T-helper 2 cell (primary cell): ENCODE measurements at places on chromosomes 3 and 15.

DNA sequence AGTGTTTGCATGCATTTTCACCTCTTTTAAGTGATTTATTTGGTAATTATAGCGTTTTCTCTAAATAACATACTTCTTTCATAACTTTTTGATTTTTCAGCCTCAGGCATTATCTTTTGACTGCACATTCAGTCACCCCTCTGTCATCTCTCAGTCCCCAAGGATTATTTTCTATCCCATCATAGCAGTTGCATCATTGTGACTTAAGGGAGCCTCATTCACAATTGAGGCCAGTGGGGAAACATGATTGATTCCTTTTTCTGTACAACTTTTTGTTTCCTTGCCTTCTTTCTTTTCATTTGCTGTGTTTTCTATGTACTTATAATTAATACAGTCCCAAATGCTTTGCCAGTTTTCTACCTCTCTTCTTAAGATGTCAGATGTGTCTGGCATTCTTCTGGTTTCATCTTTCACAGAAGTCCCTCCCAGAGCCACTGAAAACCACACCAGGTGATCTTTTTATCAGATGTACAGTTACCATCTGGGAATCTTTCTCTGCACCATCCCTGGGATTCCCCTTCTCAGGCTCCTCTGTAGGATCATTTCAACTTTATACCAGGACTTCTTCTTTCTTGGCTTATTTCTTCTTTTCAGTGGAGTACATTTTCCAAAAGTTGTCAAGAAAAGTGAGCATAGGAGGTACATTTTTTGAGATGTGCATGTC, 151.4 kb downstream of the RAP2B start:
- no peak for DNase-seq

GRCh38 chr3:171101982-171102641, 75.6 kb upstream of the SLC2A2 start:
- DNase-seq: no peak

DNA sequence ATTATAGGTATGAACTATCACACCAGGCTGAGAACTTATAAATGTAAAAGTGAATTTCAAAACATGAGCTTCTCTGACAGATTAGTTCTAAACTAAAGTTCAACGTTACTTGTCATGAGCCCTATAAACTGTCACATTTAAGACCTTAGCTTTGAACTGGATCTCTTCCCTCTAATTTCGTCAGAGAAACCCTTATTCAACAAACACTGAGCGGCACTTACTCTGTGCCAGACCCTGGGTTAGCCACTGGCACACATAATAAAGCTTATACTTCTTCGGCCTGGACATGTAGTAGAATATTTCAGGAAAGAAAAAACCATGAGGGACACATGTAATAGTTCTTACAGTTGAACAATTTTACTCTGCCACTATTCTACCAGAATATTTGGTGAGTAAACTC, 5.6 kb downstream of the PCYT1A start:
- no peak for DNase-seq

DNA sequence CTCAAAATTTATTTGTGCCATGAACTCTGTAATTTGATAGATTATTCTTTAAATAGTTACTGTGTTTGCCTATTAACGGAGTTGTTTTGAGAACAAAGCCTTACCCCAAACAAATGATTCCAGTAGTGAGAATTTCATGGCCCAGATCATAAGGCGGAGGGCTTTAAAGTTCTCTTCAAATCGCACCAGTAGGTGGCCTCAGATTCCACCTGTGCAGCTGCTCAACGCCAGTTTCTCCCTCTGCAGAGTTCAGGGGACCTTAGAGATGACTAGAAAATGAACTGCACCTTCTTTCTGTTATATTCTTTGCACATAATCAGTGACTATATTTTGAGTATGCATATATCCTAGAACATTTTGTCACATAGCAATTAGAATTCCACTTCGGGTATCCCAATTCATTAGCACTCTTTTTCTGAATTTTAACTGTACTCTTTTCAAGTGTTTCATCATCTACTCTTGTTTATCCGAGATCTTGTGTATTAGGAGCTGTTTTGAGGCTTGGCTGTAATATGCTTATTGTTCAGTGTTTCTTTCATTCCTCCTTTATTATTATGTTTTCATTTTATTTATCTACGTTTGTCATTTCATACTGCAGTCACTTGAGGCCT, 232.6 kb upstream of the CHRM5 start:
- no peak for DNase-seq

GRCh38 chr3:139127101-139127500, 82.4 kb upstream of the PRR23C start:
- no peak for DNase-seq

DNA sequence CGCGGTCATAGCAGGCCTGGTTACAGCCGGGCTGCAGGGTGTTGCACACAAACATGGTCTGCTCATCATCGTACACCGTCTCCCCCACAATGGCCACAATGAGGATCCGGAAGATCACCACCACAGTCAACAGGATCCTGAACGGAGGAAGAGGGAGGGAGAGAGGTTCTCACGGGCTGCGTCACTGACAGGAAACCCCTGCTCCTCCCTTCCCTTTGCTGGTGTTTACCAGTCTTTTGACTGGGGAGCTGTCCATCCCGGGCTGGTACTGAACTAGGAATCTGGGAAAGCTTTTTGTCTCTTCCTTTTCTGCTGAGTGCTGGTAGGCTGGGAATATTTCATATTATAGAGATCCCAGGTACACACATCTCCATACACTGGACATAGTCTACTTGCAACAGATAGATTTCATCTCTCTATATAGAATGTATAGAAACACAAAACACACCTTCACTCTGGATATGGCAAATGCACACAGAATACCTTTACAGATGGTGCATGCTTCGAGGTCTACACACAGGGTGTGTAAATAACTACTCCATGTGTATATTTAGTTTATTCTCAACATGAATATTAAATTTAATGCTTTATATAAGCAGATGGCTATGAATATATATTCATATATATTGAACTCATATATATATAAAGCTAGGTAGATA, 1.4 kb downstream of the GJD2 start:
- DNase-seq: no peak

- DNase-seq: peak; percentile 87
Measured at GRCh38 chr3:27357665-27358258, 11.4 kb downstream of the NEK10 start.

- no peak for DNase-seq
Measured at GRCh38 chr3:57654267-57654666, 38.6 kb downstream of the DENND6A start.

- no peak for DNase-seq
Measured at GRCh38 chr3:180421721-180422120, 180.2 kb upstream of the TTC14 start.

DNA sequence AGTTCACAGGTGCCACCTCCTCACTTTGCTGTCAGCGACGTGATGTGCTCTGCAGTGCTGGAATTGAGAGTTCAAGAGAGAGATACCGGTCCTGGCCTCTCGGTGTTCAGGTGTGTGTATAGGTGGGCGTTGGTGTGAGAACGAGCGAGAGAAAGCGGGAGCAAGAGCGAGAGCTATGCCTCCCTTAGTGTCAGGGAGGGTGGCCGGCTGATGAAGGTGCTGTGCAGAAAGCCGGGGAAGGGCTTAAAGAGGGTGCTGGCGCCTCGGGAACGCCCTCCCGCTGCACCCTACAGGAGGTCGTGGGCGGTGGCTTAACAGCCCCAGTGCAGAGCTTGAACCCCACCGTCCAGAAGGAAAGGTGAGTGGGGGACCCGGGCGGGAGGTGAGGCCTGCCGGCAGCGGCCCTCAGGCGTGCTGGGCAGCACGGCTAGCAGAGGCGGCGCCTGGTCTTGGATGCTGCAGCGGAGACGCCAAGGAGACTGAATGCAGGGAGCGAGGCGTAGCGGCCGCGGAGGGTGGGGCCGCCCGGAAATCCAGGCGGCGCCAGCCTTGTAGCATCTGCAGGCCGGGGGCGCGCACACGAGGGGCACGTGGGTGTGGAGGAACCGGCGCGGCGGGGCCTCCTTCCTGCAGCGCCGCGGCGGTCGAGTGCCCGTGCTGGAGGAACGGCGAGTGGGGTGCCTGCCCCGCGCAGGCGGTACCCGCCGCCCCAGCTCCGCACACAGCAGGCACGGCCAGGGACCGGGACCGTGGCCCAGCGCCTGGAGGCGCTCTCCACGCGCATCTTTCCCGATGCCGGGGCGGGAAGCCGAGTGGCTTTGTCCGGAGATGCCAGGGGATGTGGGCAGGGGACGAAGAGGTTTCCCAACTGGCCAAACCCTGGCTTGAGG, 246.8 kb upstream of the TOPAZ1 start:
- DNase-seq: no peak

- DNase-seq: peak; percentile 55
Measured at GRCh38 chr3:128448491-128448890, 18.2 kb downstream of the DNAJB8 start.

DNA sequence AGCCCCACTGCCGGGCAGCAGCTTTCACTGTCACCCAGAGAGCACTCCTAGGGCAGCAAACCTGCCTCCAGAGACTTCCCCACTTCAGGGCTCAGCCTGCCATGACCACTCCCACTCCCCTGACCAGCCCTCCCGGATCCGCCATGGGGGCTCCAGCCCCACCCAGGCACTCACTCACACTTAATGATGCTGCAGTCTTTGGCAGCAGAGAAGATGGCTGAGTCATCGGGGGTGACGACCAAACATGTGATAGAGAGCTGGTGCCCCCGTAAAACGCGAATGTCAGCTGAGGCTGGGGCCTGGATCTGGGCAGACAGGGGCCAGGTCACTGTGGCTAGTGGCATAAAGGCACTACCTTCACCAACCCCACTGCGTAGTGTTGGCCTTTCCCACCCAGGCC, 4.7 kb downstream of the RRP9 start:
- DNase-seq: no peak

DNA sequence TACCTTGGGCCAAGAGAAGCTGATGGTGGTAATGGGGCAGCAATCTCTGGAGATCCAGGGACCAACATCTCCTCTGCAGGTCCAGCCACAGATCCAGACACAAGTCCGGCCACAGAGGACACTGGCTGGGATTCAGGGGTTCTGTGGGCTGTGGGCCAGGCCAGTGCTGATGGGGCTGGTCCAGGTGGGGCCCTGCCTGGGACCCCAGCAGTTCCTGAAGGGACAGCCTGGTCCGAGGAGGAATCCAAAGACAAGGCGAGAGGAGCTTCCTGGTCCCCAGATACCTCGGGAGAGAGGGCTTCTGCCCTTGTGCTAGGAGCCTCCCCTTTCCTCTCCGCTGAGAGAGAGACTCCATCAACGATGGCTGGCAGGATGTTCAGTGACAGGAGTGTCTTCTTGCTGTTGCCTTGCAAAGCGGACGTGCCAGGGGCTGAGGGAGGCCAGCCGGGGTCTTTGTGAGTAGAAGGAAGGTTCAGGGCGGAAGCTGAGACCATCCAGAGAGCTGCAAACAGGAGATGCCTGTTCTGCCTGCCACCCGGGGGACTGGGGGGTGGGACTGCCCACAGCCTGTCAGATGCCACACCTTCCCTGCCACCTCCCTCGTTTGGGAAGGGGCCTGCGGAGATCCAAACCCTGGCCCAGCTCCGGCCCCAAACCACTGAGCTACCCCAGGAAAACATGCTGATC, 24.5 kb upstream of the GOLGA6C start:
- DNase-seq: no peak

- DNase-seq: no peak
Measured at GRCh38 chr3:45960289-45960688, 17.0 kb downstream of the CXCR6 start.

GRCh38 chr3:104546301-104546700, 820.4 kb upstream of the ALCAM start:
- no peak for DNase-seq

DNA sequence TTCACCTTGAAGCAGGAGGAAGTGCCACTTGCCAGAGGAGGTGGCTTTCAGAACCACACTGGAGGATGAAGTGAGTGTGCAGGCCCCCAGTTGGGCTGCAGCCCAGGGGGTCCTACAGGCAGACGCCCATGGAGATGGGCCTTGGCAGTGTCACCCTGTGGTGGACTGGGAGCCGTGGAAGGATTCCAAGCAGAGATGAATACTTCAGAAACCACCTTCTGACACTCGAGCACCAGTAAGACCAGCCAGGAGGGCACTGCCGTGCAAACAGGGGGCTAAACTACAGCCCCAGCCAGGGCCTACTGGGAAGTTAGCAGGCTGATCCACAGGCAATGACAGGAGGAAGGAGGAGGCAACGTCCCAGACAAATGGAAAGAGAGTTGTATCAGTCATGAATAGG, 55.4 kb downstream of the VGLL4 start:
- no peak for DNase-seq

DNA sequence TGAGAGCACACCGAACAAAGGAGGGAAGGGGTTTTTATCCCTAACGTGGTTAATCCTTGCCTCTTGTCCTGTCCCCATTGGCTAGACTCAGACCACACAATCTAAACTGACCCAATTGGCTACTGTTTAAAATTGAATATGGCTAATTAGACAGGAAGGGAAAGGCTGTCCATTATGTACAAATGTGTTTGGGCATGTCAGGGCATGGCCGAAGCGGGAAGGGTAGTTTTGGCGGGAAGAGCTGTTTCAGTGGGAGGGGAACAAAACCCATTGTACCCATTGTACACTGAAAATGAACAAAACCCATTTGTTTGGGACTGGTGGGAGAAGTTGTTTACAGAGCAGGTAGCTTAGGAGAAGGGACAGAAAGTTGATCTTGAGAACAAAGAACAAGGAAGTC, 330.9 kb upstream of the POU1F1 start:
- DNase-seq: no peak

GRCh38 chr15:47027322-47027946, 689.9 kb upstream of the SEMA6D start:
- DNase-seq: no peak

DNA sequence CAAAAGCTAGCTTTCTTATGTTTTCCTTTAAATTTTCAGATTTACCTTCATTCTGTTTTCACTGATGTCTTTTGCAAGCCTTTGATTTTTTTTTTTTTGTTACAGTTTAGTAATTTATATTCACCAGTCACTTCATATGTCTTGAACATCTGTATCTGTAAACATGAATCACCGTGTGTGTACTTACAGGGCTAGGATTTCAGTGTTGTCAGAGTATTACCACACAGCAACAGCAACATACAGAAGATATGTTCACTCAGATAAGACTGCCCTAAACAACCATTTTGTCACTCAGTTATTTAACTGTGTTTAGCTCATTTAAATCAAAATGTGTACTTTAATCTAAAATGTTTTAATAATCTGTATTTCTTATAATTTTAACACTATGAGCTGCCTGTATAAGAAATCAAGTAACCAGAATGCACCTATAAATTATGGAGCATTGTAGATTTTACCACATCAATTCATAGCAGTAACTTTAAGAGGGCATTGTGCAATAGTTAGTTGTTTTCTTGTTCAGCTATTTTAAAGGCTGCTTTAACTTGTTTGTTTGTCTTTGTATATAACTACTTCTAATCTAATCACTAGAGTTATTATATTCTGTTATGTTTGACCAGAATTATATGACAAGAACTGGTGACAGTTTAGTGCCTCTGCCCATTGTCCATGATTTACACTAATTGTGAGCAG, 50.4 kb downstream of the GHSR start:
- no peak for DNase-seq
